Activated CD4-positive, alpha-beta T cell treated with anti-CD3 and anti-CD28 coated beads, Interleukin-2, amount 10 ng/mL, durations not matched to agents 24 days and 14 days (primary cell): ENCODE measurements at places on chromosomes 16 and 17. TPM values are rescaled to one million over a fixed set of nuclear protein-coding genes. Genes with fewer than 3 reads are reported as not detected.

DNA sequence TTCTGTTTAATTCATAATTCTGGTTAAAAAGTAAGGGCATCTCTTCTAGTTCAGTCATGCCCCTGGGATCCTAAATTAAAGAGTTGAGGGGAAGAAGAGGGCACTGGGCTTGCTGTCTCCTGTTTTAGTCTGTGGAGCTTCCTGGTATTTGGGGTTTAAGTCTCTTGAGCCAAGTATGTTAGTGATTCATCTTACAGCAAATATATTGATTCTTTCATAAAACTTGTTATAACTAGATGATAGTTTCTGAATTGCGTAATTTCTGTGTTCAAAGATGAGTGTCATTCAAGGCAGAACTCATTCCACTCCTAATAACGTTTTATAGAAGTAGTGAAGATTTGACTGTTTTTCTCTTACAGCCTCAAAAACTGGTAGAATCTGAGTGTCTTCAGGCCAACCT lies 1.7 kb downstream of the TXNDC17 start:
- H3K27me3 ChIP-seq, result no peaks in the 10 kb centered on the region
- peak overlapping the region; percentile 93 for H3K4me3 ChIP-seq
- no peak for DNase-seq
- peak overlapping the region; percentile 57 for H3K27ac ChIP-seq

The INTS2 gene
- total RNA-seq, result 29.5 and 29.9 TPM in 2 replicates

DNA sequence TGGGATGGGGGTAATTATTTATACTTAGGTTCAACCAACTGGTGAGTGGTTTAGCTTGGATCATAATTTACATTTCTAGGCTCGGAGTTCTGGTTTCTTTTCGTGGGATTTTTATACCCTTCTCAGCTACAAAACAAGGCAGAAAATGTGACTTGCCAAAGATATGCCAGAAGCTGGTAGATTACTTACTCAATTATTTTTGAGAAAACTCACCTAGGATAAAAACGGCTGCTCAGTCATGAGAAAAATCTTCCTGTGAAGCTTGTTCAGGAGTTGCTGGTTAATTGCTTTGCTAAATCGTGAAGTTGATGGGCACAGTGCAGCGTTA lies 1.1 kb downstream of the NDEL1 start:
- H3K27ac ChIP-seq, result peak overlapping the region; percentile 90
- no peak for DNase-seq
- peaks cover 35% of the 10 kb centered on the region for H3K4me1 ChIP-seq
- peak overlapping the region; percentile 88 for H3K4me3 ChIP-seq
- H3K27me3 ChIP-seq, result no peaks in the 10 kb centered on the region
- peaks cover 21% of the 10 kb centered on the region for H3K36me3 ChIP-seq

- H3K36me3 ChIP-seq, result peaks cover 5% of the 10 kb centered on the region
- peaks cover 40% of the 10 kb centered on the region for H3K4me1 ChIP-seq
- no peaks in the 10 kb centered on the region for H3K27me3 ChIP-seq
- H3K27ac ChIP-seq, result peak overlapping the region; percentile 60
- peak overlapping the region; percentile 30 for H3K4me3 ChIP-seq
Observed at GRCh38 chr16:75112734-75113491, 3.7 kb downstream of the LDHD start.
